T47D (cell line): ENCODE measurements at places on chromosomes 4 and X.
A peak's percentile ranks its signal among the peaks of the same experiment; 100 is the strongest.

GRCh38 chr4:136763919-136764318, 768.4 kb downstream of the PCDH18 start:
- no peak for DNase-seq

GRCh38 chrX:80792205-80792604, 17.5 kb downstream of the BRWD3 start:
- DNase-seq: no peak

- no peak for DNase-seq
Observed at GRCh38 chr4:80751200-80751599, 279.3 kb upstream of the BMP3 start.

GRCh38 chr4:89319756-89320155, 12.2 kb upstream of the GPRIN3 start:
- DNase-seq: no peak

- no peak for DNase-seq
Observed at GRCh38 chrX:154028502-154029184, 8.9 kb upstream of the IRAK1 start.

DNA sequence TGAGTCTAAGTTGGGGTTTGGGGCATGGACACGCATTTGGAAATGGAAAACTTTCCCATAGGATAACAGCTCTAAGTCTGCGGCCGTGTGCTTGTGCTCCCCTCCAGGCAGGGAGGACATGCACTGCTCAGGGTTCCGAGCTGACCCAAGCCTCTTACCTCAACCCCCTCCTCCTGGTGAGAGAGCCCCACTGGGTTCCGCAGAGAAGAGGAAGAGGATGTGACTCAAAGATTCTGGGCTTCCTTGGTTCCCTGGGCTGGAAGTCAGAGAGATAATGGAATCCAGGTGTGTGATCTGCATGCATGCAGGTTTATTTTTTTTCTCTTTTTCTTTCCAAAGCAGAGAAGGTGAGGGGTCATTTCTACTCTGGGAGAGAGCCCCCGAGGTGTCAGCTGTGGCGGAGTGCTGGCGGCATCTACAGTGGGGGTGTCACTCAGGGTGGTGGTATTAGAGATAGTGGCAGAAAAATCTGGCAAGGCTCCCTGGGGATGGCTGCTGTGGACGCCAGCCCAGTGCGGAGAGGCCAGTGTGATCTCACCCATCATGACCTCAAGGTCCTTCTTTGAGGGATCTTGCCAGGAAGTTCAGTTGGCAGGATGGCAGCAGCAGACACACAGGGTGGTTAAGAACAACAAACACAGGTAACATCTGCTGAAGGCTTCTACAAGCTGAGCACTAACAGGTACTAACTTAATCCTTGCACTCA, 168.7 kb upstream of the HAND2 start:
- no peak for DNase-seq

DNA sequence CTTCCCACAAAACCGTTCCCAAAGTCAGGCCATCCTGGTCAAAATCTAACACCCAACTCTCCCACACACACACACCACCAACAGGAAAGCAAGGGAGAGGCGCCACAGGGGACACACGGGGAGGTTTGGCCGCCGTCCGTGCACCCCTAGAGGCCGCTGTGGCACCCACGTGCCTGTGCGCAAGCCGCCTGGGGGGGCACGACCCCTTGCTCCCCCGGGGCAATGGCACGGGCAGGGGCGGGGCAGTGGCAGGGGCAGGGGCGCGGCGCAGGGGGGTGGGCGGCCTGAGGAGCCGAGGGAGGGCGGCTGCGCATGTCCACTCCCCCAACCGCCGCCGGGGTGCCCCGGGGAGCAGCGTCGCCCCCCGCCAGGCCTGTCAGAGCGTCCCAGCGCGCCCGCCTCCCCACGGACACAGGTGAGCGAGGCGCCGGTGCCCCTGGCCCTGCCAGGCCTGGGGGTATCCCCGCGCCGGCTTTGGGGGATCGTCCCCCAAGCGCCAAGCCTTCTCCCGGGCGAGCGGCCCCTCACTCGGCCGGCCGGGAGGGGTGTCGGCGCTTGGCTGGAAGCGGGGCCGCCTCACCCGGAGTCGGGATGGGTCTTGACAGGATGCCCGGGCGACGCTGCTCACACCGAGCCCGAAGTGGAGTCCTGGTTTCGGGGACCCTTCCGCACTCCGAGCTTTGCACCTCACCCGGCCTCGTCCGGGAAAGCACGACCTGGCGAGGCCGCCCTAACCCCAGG, at the start of gene ERAS:
Gene ERAS, plus strand, starts transcription at position 379 of the 741 bp plus-strand sequence. CDS start 2,611 bp downstream, outside the sequence.
- no peak for DNase-seq

- no peak for DNase-seq
Observed at GRCh38 chr4:142551517-142552305, 294.4 kb downstream of the INPP4B start.

DNA sequence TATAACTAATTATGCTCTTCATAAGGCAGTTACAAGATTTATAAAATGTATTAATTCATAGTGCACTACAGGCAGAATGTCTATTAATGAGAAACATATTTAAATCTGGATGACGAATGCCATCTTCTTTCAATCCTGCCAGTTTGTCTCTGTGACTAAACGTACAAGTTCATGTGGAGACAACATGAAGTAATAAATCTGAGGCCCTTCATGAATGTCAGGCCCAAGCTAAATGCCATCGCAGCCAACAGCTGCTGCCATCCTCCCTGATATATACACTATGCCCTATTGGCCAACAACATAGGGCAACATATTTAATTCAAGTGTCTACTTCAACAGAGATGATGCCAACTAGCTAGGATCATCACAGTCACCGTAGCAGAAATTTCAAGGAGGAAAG, 43.7 kb downstream of the TSPAN5 start:
- no peak for DNase-seq

- no peak for DNase-seq
Observed at GRCh38 chr4:108559911-108560310, 60.5 kb upstream of the RPL34 start.

GRCh38 chrX:30228526-30228925, 1.9 kb upstream of the MAGEB3 start:
- DNase-seq: no peak

DNA sequence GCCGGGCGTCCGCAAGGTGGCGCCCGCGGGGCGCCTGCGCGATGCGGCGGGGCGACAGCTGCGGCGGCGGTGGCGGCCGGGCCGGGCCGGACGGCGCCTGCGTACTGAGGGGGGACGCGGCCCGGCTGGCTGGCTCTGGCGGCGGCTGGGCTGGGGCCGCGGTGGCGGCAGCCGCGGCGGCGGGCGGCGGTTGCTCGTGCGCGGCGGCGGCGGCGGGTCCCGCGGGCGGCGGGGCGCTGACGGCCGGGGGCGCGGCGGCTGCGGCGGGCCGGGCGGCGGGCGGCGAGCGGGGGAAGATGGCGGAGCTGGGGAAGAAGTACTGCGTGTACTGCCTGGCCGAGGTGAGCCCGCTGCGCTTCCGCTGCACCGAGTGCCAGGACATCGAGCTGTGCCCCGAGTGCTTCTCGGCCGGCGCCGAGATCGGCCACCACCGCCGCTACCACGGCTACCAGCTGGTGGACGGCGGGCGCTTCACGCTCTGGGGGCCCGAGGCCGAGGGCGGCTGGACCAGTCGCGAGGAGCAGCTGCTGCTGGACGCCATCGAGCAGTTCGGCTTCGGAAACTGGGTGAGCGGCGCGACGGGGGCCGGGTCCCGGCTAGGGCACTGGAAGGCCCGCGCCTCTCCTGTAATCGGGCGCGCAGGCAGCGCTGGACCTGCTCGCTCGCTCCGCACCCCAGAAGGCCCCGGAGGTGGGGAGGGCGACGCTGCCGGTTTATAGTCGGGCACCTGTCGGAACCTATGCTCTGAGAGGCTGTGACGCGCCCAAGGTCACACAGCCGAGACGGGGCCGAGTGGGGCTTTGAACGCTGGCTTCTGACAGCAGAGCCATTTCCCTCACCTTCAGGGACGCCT, at the start of gene TADA2B:
Gene TADA2B, plus strand, starts transcription at position 89 of the 853 bp plus-strand sequence. Its CDS starts 208 bp downstream, at position 297.
- DNase-seq: no peak

- DNase-seq: peak; percentile 84
Observed at GRCh38 chr4:186500721-186501304, 54.6 kb downstream of the MTNR1A start.

- peak; percentile 7 for DNase-seq
Observed at GRCh38 chr4:110196206-110196870, 2.1 kb downstream of the ELOVL6 start.

- no peak for DNase-seq
Observed at GRCh38 chr4:18198653-18199052, 177.1 kb upstream of the LCORL start.

DNA sequence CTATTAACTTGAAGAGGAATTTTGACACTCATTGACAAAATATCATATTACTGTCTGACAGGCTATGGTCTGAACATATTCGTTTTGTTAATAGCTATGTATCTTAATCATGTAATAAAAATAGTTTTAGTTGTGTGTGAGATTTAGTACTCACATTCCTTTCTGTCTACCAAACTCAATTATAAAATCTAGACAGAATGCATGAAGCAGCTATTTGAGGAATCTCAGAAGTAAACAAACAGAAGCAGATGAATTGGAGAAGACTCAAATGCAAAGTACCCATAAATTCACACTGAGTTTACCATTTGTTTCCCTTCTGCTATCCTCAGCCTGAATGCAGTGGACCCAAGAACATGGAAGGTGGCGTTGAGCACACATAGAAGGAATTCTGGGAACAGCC, 841.6 kb upstream of the AADAT start:
- DNase-seq: no peak

DNA sequence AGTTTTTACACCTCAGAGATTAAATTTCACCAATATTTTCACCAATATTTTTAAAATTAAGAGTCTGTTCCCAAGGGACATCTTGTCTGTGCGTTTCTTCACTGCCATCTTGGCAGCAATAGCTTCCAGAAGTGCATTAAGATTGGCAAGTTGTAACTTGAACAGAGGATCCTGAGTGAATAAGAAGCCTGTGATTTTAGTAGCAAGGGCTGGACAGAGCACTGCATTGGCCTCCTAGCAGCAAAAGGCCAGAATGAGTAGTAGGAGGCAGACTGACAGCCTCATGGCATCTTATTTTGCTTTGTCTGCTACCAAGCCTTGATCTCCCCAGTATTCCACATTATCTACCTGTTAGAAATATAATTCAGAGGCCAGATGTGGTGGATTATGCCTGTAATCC, 138.4 kb downstream of the CPE start:
- no peak for DNase-seq

GRCh38 chr4:23039818-23040217, 347.1 kb downstream of the GBA3 start:
- no peak for DNase-seq

GRCh38 chr4:70190579-70190978, 4.9 kb upstream of the ODAM start:
- no peak for DNase-seq

DNA sequence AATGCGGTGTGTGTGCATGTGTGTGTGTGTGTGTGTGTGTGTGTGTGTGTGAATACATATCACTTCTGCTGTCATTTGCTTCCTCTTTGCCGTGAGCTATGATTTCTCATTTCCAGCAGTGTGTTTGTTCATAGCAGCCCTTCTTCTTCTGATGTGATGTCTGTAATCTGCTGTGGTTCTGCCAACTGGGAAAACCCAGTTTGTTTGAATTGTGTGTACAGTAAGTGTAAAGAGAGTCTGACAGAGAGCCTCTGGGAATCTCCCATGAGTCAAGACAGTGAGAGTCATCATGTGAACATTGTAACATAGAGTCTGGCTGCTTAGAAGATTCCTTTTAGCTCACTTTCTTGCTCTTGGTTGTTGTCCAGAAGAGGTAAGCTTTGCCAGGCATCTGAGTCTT, 8.4 kb upstream of the NWD2 start:
- DNase-seq: no peak

DNA sequence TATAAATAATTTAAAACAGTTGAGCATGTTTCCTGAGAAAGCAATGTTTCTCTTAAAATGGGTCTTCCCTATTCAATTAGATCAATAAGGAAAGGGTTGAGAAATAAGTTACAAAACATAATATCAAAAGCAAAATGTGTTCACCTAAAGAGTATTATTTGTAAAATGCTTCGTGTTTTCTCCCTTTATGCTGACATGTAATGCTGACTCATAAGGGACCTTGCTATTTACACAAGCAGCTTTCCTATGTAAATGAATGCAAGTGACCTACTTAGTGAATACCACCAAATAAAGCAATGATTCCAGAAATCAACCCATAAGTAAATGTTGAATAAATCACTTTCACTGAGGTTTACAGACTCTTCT, 91.5 kb downstream of the ELOVL6 start:
- no peak for DNase-seq

DNA sequence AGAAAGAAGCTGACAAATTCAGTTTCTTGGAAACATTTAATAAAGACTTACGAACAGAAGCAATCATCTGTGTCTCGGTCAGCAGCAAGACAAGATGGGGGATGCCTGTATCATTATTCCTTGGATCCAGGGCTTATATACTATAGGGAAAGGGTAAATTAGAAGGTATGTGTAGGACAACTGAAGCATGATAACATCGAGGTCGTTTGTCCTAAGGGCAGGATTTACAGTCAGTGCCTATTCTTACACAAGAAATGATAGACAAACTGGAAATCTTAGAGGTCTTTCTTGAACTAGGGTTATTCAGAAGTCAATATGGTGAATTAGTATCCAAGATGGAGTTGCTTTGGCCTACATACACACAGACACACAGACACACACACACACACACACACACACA, 553.0 kb downstream of the STPG2 start:
- DNase-seq: peak; percentile 73

DNA sequence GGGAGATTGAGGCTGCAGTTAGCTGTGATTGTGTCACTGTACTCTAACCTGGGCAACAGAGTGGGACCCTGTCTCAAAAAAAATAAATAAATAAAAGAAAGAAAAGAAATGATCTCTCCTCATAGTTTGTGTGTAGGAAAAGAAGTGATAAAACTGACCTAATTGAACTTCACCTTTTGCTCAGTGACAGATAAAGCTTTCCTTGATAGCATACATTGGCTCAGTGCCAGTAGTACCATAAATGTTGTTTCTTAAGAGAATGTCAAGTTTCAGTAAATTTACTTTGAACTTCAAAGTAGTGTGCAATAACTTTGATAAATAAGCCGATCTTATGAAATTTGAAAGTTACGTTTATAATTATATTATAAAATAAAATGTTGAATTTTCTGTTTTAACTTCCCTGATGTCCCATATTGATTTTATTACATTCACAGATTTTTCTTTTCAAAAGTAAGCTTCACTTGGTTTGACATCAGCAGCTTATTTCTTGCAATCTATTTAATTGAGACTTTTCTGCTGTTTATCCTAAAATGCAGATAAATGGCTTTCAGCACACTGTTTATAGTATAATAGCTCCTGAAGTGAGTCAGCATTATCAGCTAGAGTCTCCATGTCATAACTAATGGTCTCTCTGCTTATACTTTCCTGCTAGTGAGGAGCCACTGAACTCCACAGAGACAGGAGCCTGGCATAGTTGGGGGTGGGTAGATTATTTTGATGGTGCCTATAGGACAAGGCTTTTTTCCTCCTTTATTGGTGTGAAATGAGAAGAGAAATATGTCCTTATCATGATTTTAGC, 330.1 kb downstream of the BMPR1B start:
- DNase-seq: no peak

- no peak for DNase-seq
Observed at GRCh38 chrX:152913346-152913745, 15.5 kb downstream of the ZNF185 start.
